ENCODE measurements at places on chromosomes 12 and 14. TPM values are rescaled to one million over a fixed set of nuclear protein-coding genes. Genes with fewer than 3 reads are reported as not detected.

DNA sequence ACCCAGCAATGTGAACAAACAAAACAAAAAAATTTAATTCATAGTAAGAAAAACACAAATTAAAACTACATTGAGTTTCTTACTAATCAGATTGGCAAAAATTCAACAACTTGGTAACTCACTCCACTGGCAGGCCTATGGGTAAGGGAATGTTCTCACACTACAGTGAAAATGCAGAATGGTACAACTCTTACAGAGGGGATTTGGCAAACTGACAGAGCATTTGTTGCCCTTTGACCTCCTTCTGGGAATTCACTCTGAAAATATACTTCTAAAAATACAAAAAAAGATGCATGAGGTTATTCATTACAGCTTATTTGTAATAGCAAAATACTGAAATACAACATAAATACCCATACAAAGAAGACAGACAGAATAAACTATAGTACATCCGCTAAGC is 32.8 kb downstream of the ABCD2 start:
- DNase-seq, result no peak

DNA sequence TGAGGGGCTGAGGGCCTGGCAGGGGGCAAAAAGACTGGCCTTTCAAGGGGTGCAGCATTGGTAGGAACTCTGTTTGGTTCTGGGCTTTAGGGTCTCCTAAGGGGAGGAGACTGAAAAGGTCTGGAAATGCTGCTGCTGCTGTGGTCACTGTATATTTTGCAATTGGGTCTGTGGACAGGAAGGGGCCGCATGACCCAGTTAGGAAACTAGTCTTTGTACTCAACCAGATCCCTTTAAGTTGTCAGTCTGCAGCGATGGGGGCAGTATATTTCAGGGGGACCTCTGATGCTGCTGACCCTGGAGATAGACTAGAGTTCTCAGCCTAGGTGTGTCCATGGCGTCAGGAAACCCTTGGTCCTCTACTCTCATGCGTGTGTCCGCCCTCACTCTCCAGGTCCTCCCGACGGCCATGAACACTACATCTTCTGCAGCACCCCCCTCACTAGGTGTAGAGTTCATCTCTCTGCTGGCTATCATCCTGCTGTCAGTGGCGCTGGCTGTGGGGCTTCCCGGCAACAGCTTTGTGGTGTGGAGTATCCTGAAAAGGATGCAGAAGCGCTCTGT is 4.0 kb downstream of the LTB4R start:
- no peak for DNase-seq

DNA sequence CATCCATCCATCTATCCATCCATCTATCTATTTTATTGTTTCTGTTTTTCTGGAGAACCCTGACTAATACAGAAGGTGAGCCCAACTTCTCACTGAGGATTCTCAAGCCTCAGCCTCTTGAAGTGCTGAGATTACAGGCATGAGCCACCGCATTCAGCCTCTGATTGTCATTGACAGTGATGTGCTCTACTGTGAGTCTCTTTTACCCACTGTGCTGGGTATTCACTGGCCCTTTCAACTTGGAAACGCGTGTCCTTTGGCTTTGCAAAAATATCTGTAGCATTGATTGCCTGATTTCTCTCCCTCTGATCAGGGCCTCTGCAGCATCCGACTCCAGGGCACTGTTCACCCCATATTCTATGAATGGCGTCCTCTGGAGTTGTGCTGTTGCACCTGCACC is 29.6 kb upstream of the TCL1B start:
- no peak for DNase-seq

DNA sequence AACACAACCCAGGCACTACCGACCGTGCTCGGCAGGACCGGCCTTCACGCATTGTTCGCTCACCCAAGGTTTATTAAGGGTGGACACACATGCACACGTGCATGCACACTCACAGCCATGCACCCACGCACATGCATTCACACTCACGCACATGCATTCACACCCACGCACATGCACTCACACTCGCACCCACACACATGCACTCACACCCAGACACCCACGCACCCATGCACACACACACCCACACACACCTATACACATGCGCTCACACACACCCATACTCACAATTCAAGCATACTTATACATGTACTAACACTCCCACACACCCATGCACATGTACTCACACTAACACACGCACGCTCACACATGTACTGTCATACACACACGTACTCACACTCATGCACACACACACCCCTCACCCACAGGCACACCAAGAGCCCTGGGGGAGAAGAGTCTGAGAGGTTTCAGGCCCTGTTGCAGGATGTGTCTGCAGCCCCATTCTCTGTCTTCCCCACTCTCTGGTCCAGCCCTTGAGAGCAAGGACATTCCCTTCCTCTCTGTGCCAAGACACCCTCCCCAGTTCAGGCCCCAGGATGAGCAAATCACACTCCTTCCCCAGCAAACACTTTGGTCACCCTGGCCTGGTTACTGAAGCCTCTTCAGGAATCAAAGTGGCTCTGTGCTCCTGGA is 49.4 kb upstream of the BCL11B start:
- no peak for DNase-seq

GRCh38 chr12:111442301-111443045 is 36.8 kb downstream of the SH2B3 start:
- peak; percentile 74 for DNase-seq

DNA sequence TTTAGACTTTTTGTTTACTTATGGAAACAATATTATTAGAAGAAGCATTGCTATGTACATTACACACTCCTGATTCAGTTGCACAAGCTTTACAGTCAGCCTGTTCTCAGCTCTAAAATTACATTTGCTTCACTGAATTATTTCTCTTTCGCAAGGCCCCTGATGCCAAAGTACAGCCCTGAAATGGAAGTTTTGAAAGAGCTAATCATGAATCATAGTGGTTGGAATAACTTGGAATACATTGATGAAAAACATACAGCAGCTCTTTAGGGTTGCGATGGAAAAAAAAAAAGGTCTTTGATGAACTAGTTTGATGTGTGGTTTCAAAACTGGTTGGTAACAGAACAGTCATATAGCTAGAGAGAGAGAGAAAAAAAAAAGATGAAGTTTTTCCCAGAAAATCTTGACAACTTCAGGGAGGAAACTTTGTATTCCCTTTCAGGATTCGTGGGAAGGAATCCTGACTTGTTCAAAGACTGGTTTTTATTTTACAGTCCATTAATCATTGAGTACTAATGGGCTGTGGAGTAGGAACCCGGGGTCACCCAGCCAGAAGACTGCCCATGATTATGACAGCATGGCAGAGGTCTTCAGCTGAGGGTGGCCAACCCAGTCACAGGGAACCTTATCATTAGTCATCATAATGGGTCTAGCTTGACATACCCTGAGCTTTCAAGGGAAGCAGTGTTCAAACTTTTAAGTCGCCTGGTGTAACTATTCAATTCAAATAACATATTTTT is 460.1 kb downstream of the NAV3 start:
- no peak for DNase-seq

GRCh38 chr12:106000382-106001104 is 138.2 kb downstream of the NUAK1 start:
- DNase-seq, result no peak

GRCh38 chr12:94046626-94047410 is 101.6 kb upstream of the PLXNC1 start:
- DNase-seq, result no peak

Gene LRRC10
- polyA plus RNA-seq, result not detected

DNA sequence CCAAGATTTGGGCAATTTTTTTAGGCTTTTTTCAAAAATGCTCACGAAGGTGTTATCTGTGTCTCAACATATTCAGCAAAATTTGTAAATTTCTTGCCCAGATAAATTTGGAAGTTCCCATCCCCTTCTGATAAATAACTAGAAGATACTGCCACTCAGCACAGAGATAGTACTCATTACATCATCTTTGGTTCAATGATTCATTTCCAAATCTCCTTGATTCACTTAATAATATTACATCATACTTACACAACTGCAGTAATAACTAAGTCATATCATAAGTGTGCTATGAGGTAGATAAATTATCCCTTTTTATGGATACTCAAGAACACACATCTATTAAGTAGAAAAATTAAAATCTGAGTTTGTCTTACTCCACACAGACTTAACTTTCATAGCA is 89.4 kb downstream of the RPAP3 start:
- no peak for DNase-seq

- DNase-seq, result peak; percentile 28
Measured at GRCh38 chr12:56479625-56480024, 8.3 kb downstream of the GLS2 start.

DNA sequence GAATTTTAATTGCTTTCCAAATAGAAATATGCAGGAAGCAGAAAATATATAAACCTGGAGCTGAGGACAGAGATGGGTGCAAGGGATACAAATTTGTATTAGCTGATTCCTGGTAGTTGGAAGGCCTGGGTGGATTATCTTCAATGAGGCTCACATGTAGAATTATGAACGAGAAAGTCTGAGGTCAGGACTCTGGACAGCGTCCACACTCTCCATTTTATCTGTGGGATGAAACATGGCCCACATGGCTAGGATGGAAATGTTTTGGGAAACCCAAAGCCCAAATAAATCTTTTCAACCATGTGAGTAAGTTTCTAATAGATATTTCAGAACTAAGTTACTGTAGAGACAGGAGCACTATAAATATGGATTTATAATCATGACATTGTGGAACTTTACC is 256.1 kb downstream of the APAF1 start:
- DNase-seq, result no peak

- no peak for DNase-seq
Measured at GRCh38 chr14:35043046-35043445, 3.0 kb upstream of the FAM177A1 start.

GRCh38 chr12:93778306-93778705 is 101.1 kb downstream of the CRADD start:
- no peak for DNase-seq

GRCh38 chr14:36268121-36268520 is 52.3 kb downstream of the MBIP start:
- no peak for DNase-seq

Gene ARG2
- 0.82 TPM for polyA plus RNA-seq

DNA sequence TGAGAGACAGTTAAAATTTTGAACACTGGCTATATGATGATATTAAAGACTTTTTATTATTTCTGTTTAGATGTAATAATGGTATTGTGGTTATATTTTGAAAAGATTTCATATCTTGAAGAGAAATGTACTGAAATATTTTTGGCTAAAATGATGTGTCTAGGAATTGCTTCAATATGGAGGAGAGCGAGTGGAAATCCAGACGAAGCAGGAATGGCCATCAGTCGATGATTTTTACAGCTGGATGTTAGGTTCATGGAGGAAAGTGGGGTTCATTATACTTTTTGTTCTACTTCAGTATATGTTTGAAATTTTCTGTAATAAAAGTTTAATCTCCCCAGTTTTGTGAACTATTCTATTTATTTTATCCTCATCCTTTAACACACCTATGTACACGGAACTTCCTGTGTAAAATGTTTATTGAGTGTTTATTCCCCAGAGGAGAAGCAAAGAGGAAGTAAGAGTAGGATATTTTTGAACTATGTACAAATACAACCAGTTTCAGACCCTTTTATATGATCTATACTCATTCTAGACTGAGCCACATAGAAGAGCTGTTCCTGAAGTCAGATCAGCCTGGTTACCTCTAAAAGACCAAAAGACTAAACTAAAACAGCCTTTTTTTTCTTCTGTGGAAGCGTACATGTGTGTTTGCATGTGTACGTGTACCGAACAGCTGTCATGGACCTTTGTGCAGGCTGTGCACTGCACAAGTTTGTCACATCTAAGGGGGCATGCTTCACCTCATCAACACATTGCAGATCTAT is 211.0 kb upstream of the NUDT4 start:
- DNase-seq, result no peak

- no peak for DNase-seq
Measured at GRCh38 chr12:120257041-120257821, 8.3 kb downstream of the PXN start.

Gene NGB
- not detected for polyA plus RNA-seq

DNA sequence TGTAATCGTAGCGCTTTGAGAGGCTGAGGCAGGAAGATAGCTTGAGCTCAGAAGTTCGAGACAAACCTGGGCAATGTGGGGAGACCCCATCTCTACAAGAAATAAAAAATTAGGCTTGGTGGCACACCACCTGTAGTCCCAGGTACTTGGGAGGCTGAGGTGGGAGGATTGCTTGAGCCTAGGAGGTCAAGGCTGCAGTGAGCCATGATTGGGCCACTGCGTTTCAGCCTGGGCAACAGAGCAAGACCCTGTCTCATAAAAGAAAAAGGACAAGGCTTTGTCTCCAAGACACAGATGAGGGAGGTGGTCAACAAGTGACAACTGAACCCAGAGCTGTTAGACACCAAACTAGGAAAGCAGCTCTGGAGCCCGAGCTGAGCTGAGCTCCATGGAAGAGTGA is 14.5 kb upstream of the TAMALIN start:
- no peak for DNase-seq

Gene TAS2R42
- not detected for polyA plus RNA-seq

Gene USP44
- polyA plus RNA-seq, result 1.8 TPM

GRCh38 chr12:49357103-49357678 is 10.1 kb upstream of the SPATS2 start:
- no peak for DNase-seq

- DNase-seq, result no peak
Measured at GRCh38 chr12:44431647-44432343, 444.3 kb downstream of the NELL2 start.

- peak; percentile 79 for DNase-seq
Measured at GRCh38 chr12:31005944-31006361, 67.7 kb upstream of the DDX11 start.

Gene CISTR
- not detected for polyA plus RNA-seq

- no peak for DNase-seq
Measured at GRCh38 chr14:84591827-84592445, 938.0 kb upstream of the FLRT2 start.

GRCh38 chr14:36507847-36508417 is 12.1 kb downstream of the NKX2-1 start:
- no peak for DNase-seq

Gene YY1
- polyA plus RNA-seq, result 28.4 TPM

- no peak for DNase-seq
Measured at GRCh38 chr14:44639781-44640385, 132.8 kb upstream of the FSCB start.

Gene GNB3
- 0.94 TPM for polyA plus RNA-seq

DNA sequence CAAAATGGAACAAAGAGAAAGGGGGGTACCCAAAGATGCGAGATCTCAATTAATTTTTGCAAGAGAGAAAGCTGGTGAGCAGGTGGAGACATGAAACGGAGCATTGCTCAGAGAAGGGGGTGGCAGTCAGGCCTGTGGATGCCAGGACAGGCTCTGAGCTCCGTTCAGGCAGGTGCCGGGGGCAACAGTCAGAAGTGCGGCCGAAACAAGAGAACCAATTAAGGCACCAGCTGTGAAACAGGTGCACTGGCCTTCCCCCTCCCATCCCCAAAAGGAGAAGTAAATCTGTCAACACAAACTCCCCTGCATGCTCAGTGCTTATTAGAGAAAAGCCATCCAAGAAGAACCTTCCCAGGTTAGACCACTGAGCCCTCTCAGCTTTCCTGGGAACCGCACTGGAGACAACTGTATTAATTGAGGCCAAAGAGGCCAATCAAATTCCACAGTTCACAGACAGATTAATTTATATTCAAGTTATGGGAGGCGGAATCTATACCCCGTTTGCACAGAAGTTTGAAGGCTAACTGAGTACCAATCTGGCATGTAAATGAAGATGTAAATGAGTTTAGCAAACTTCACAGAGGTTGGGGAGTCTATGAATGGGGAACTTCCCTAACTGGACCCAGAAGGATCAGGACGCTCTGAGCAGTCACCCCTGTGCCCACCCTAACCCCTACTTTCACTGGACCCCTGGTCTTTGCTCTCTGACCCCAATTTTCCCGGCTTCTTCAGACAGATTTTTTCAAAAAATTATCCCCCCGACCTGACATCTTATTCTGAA is 20.9 kb downstream of the OAS2 start:
- DNase-seq, result peak; percentile 83

- DNase-seq, result no peak
Measured at GRCh38 chr14:104428860-104429259, 150.7 kb upstream of the C14orf180 start.

GRCh38 chr12:44385964-44386363 is 490.2 kb downstream of the NELL2 start:
- DNase-seq, result no peak

Measured in spleen (tissue), 13 donors.